Fibroblast of lung (primary cell): ENCODE measurements at places on chromosomes 6 and 20. TPM values are rescaled to one million over a fixed set of nuclear protein-coding genes. Genes with fewer than 3 reads are reported as not detected.

TTLL9 gene
- total RNA-seq, result not detected in 2 replicates

SNAP25 gene
- total RNA-seq, result 1.5 and 4.5 TPM in 2 replicates

SYNDIG1 gene
- 0.17 and 0.51 TPM in 2 replicates for total RNA-seq

CRISP3 gene
- total RNA-seq, result not detected in 2 replicates

DNA sequence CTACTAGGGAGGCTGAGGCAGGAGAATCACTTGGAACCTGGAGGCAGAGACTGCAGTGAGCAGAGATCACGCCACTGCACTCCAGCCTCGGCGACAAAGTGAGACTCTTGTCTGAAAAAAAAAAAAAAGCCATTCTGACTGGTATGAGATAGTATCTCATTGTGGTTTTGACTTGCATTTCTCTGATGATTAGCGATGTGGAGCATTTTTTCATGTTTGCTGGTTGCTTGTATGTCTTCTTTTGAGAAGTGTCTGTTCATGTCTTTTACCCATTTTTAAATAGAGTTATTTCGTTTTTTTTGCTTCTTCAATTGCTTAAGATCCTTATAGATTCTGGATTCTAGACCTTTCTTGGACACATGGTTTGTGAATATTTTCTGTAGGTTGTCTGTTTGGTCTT, 103.5 kb upstream of the SIM1 start:
- H3K36me3 ChIP-seq, result no peaks in the 10 kb centered on the region
- H3K27me3 ChIP-seq, result no peaks in the 10 kb centered on the region
- no peaks in the 10 kb centered on the region for H3K4me1 ChIP-seq

DNA sequence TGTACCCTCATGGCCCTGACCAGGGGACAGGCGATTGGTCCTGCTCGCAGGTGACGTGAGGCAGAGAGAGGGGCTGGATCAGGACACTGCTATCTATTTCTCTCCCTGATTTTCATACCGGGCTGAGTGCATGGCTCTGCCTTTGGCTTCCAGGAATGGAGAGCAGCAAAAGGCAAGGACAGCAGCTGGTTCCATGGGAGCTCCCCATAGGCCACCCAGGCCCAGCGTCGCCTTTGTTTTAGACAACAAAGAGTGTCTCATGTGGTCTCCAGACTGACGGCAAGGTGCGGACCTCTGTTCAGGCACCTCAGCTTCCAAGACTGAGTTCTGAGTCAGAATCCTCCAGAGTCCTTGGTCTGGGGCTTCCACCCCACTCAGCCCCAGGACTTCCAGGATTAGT, 123.1 kb downstream of the VEGFA start:
- H3K27ac ChIP-seq, result no peak overlapping the region
- no peak for DNase-seq
- H3K27me3 ChIP-seq, result peaks cover 19% of the 10 kb centered on the region

DNA sequence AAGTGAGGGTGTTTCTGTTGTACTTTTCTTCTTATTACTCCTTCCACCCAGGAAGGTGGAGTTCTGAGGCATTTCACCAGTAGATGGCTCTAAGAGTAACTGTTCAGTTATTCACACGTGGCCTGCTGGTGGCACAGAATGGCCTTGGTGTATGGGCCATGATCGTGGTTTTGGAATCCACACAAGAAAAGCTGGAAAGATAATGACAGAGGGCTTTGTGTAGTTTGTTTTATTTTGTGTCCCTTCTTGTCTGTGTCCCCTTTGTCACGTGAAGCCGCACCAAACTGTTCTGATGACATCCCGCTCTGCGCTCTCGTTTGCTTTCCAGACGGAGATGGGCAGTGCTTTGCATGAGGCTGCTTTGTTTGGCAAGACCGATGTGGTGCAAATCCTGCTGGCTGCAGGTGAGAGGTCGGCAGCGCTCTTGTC, 93.4 kb downstream of the ANKS1A start:
- H3K27me3 ChIP-seq, result no peaks in the 10 kb centered on the region
- no peak overlapping the region for H3K4me3 ChIP-seq
- no peak overlapping the region for H3K27ac ChIP-seq
- DNase-seq, result no peak
